HCEC 1CT (cell line): ENCODE measurements at places on chromosomes 7 and 10.
A peak's percentile ranks its signal among the peaks of the same experiment; 100 is the strongest.

DNA sequence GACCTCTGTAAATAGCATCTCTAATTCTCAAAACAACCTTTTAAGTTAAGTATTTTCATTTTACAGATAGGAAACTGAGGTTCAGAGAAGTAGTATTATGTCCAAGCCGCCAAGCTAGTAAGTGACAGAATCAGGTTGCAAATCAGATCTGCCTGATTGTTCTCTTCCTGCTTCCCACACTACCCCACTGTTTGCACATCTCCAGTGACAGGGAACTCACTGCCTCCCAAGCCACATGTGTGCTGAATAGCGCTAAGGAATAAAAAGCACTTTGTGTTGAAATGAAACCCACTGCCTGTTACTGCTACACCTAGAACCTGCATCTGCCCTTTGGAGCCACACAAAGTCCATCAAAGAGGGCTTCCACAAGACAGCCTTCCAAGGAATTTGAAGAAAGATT is 45.1 kb upstream of the WDR11 start:
- DNase-seq: no peak

- no peak for DNase-seq
Measured at GRCh38 chr7:144085978-144086377, at the start of gene OR2A12. TSS of gene OR2A12 (plus strand) at chr7:144086278. CDS start at chr7:144095108, 8,830 bp downstream.

- peak; percentile 38 for DNase-seq
Measured at GRCh38 chr7:23469150-23469960, 936 bp downstream of the IGF2BP3 start.

- DNase-seq: no peak
Measured at GRCh38 chr10:28668363-28669226, 8.7 kb upstream of the BAMBI start.

GRCh38 chr10:96118604-96119450 is 11.3 kb upstream of the ZNF518A start:
- DNase-seq: no peak

DNA sequence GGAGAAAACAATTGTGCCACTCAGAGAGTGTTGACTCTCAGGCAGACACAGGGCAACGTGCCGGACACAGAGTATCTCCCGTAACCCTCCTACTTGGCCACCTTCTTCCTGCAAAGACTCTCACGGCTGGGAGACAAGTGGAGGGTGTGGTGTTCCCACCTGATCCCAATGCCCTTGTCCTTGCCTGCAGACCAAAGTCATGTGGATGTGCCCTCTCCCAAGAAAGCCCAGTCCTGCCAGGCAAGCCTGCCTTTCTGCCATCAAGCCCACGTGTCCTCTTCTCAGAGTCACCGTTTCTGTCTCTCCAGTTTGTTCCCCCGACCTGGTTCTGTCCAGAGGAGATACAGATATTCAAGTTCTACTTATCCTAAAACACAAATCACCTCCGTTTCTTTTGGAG is 723 bp downstream of the PNLIPRP2 start:
- DNase-seq: no peak

DNA sequence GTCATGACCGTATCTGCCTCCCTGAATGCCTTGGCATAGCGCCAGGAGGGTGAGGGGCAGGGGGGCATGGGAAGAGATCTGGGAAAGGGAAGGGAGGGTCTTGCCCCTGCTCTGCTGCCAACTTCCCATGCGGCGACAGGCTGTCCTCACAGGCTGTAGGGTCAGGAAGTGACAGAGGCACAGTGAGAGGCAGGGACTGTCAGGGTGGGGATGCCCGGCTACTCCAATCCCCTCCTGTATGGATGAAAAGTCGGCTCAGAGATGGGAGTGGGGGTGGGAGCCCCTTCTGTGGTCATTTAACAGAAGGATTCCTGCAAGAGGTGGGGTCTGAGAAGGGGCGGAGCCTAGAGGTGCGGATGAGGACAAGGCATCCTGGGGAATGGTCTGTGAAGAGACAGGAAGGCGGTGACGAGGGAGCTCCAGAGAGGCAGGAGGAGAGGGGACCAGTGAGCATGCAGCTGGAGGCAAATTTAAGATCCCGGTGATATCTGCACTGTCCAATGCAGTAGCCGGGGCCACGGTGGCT is 20.8 kb upstream of the UNC5B start:
- no peak for DNase-seq

- DNase-seq: no peak
Measured at GRCh38 chr7:44396496-44396895, 71.1 kb upstream of the CAMK2B start.

- DNase-seq: no peak
Measured at GRCh38 chr10:20256969-20257368, 440.7 kb downstream of the PLXDC2 start.

DNA sequence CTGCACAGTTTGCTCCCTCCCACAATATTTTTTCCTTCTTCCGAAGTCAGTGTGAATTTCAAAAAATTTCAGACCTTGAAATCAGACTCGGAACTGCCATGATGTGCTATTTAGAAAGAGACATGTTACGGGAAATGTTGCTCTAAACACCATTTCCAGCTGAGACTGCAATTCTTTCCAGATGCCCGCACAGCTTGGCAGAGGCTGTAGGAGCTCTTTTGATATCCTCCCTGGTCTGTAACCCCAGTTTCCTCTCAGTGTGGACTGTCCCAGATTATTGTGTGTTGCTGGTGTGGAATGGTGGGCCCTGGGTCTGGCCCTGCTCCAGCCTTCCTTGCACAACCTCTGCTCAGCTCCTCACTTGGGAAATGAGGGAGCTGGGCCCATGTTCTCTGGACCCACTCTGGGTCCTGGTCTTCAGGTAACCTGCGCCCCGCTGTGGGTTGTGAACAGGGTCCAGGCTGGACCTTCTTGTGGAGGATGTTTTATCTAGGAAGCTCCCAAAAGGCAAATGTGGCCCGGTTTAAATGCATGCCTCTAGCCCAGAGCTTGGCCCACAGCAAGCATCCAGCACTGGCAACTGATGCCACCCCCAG is 172.8 kb upstream of the CXCL12 start:
- DNase-seq: no peak

GRCh38 chr10:117537904-117538524 is 4.5 kb upstream of the EMX2 start:
- DNase-seq: no peak

DNA sequence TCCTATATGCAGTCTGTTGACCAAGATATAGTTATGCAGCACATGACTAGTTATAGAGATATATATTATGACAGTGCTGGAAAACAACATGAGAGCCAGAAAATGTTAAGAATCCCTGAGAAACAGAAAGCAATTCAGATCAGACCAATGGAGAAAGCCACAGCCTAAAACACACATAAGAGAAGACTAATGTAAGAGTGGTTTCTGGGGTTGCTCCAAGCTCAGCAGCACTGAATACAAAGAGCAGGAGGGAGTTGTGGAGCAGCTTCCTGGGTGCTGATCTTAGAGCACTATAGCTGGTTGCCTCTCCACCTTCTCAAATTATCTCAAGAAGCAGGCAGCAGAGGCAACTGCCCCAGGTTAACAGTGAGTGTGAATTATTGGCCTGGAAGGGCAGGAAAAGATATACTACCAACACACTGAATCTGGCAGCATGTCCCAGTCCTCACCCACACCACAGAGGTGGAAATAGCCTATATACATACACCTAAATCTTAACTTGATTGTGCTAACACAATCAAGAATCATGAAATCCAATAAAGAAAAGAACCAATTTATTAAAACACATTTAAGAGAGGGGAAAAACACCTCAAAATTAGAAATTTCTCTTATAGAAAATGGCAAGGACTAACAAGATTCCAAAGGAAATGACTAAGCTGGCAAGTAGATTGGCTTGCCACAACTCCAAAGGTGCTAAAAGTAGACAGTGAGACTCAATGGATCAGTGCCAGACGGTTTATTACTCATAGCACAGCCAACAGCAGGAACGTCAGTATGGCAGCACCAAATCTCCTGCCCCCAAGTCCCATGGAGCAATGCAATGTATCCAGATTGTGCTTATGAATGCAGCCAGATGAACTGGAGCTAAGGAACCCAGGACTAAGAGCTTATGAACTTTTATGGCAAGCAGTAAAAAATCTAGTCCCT is 5.1 kb downstream of the PTTG1IP2 start:
- DNase-seq: peak; percentile 92

GRCh38 chr10:55550236-55550635 is 749.2 kb upstream of the PCDH15 start:
- DNase-seq: no peak

DNA sequence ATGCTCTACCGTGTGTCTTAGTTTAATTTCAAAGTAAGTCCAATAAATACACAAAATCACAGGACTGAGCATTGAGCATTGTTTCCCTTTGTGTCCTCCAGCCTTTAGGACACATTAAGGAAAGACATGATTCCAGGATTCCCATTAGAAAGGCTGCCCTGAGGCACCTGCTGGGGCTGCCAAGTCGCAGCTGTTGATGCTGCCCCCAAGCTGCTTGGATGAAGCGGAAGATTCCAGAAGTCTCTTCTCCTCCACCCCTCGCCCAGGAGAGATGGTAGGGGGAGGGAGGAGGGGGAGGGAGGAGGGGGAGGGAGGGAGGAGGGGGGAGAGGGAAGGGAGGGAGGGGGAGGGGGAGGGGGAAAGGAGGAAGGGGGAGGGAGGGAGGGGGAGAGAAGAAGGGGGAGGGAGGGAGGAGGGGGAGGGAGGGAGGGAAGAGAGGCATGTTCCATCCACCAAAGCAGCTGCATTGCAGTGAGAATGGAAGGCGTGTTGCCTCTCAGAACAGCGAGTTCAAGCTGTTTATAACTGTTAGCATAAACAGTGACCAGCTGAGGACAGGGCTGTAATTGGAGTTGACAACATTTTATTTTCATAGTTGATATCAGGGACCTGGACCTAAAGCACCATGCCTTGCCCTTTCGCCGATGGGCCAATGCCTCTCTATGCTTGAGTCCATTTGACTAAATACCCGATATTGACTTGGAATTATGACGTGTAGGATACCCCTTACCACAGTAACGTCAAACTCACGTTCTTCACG is 67.3 kb downstream of the DIP2C start:
- no peak for DNase-seq

GRCh38 chr10:62308101-62308500 is 39.5 kb upstream of the RTKN2 start:
- no peak for DNase-seq

GRCh38 chr7:1758028-1758858 is 88.2 kb downstream of the ELFN1 start:
- peak; percentile 3 for DNase-seq

DNA sequence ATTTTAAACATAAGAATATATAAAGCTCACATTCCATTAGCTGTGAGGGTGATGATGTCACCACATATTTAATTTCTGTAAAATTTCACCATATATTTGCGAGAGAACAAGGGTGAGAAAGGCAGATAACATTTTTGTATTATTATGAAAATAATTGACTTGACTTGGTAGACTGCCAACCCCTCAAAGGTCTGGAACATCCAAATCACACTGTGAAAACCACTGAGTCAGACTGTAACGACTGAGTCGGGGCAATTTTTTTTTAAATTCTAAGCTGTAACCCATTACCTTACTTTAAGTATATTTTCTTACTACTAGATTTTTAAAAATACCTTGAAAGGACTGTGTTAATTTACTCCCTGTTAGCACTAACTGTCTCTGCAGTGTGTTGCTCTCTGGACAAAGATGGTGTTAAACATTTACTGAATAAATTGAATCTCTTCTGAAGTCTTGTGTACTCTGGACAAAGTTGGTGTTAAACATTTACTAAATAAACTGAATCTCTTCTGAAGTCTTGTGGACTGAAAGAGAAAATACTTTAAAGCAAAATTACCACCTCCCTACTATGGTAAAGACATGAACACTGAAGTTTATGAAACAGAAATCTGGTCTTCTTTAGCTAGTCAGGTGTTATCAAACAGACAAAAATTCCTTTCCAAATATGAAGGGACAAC is 14.1 kb downstream of the PDZD8 start:
- DNase-seq: peak; percentile 64

GRCh38 chr10:131909014-131909808 is 8.4 kb downstream of the PPP2R2D start:
- no peak for DNase-seq

- DNase-seq: no peak
Measured at GRCh38 chr10:125177641-125178640, 17.6 kb upstream of the CTBP2 start.

- DNase-seq: no peak
Measured at GRCh38 chr10:71848325-71849275, 2.5 kb downstream of the PSAP start.

- peak; percentile 68 for DNase-seq
Measured at GRCh38 chr7:17608114-17608833, 309.8 kb downstream of the AHR start.

DNA sequence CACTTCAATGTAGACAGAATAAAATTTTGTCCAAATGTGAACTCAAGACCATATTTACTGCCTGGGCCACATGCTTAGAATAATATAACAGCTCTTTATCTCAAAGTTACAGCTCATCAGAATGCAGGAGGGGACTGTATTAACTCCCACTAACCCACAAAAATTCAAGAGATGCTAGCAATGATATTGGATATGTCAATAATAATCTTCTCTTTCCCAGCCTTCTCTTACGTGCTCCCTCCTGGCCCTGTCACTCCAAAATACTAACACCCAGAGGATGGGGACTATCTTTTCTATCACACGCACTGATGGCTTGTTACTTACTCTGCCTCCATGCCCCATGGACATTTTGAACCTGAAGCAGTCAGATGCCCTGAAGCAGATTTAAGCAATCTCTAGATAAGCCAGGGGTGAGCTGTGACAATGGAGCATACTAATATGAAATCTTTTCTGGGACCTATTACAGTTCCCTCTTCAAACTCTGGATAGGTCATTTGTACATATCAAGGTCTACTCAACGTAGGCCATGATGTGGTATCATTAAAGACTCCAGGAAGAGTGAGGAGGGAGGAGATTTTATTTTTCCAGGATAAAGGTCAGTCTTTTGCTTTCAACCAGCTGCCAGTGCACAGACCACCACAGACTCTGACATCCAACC is 803.0 kb downstream of the GRM8 start:
- DNase-seq: no peak

DNA sequence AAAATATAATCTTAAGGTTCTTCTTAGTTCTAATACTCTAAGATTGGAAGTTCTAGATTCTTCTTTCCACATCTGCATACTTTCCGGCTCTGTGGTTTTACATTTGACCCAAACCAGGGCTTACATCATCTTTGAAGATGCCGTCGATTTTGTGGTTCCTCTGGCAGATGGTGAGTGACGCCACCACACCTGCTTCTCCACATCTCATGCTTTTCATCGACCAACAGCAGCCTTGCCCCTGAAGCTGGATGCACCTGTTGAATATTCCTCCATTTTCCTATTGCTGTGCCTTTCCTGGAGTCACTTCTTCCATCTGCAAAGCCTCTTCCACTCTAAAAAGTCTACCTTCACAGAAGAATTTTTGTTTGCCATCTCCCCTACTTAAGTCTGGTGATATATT is 121.3 kb downstream of the PRKCQ start:
- no peak for DNase-seq

- peak; percentile 25 for DNase-seq
Measured at GRCh38 chr7:93156884-93157283, 8.7 kb upstream of the SAMD9L start.

- DNase-seq: no peak
Measured at GRCh38 chr7:106768324-106768751, 96.7 kb upstream of the PIK3CG start.
